Activated T-helper 2 cell treated with anti-CD3 and anti-CD28 coated beads, Interferon-gamma antibody, Interleukin-2, Interleukin-4, amounts not matched to agents 10 μg/mL and 5 μg/mL and 100 μg/mL, durations not matched to agents 14 hours and 24 hours and 36 hours (primary cell): ENCODE measurements at places on chromosomes 13 and 19.

GRCh38 chr19:17580470-17581144 lies 25.2 kb downstream of the COLGALT1 start:
- DNase-seq = no peak

DNA sequence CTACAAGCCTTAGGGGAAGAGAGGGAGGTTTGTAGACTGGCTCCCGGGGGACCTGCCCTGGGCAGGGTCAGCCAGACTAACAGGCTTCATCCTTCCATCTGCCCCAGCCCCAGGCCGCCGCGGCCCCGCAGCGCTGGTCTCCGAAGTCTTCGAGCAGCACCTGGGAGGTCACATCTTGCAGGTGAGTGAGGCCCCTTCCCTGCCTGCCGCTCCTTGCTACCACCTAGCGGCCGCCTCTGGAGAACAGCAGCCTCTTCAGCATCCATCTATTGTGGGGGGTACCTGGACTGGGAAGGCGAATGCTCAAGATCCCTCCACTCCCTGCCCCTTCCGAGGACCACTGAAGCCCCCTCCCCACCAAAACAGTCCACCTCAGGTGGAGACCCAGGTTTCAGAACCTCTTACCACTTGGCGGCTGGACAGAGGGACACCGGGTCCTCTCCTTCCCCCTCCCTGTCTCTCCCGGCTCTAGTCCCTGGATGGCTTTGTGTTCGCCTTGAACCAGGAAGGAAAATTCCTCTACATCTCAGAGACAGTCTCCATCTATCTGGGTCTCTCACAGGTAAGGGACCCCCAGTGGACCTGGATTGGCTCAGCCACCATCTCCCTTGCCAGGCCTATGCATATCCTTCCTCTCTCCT lies 12.7 kb downstream of the NPAS1 start:
- DNase-seq = peak; percentile 32

GRCh38 chr19:42253245-42254088 lies 1.5 kb downstream of the ERF start:
- DNase-seq = peak; percentile 59

DNA sequence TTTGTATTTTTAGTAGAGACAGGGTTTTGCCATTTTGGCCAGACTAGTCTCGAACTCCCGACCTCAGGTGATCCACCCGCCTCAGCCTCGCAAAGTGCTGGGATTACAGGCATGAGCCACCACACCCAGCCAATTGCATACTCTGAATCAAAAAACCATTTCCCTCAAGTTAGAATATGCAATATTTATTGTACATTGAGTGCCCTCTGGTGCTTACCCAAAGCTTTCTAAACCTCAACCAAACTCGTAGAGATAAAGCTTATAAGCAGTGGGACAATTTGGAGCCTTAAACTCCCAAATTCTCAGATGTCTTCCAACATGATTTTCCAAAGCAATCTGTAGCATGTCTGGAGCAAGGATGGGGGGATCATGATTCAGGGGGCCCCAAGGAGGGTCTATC lies 22.4 kb downstream of the RFXAP start:
- no peak for DNase-seq

GRCh38 chr13:50309882-50310594 lies 294.8 kb downstream of the KCNRG start:
- no peak for DNase-seq
